Stimulated activated CD4-positive, alpha-beta T cell treated with anti-CD3 and anti-CD28 coated beads, Interleukin-1b, Interleukin-23, amount 100 ng/mL, for 24 hours (primary cell): ENCODE measurements at places on chromosomes 5 and 9.

GRCh38 chr5:41856644-41857491 is 13.4 kb downstream of the OXCT1 start:
- DNase-seq: no peak

GRCh38 chr9:89745601-89746376 is 141.0 kb downstream of the GADD45G start:
- no peak for DNase-seq

DNA sequence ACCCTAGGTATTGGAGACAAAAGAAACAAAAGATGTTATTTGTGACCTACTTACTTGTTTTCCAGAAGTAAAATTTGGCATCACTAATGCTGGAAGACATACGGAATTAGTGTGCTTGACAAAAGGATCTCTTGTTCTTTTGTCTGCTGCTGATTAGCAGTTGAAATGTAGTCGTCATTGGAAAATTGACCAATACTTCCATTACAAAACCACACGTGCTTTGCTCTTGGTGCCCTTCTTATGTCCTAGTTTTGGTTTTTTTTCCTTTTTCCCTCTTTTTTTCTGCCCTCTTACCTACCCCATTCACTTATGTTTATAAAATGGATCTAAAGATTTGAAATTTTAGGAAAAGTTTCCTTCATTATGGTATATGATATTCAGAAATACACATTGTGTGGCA is 197.4 kb downstream of the FER start:
- DNase-seq: no peak

DNA sequence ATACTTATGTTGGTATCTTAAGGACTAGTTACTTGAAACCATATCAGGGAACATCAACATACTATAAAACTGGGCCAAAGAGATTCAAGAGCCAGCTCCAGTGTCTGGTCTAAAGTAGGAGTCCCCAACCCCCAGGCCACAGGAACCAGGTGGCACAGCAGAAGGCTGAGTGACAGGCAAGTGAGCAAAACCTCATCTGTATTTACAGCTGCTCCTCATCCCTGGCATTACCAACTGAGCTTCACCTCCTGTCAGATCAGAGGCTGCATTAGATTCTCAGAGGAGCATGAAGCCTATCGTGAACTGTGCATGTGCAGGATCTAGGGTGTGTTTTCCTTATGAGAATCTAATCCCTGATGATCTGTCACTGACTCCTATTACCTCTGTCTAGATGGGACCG is 581.6 kb upstream of the CDH9 start:
- no peak for DNase-seq

DNA sequence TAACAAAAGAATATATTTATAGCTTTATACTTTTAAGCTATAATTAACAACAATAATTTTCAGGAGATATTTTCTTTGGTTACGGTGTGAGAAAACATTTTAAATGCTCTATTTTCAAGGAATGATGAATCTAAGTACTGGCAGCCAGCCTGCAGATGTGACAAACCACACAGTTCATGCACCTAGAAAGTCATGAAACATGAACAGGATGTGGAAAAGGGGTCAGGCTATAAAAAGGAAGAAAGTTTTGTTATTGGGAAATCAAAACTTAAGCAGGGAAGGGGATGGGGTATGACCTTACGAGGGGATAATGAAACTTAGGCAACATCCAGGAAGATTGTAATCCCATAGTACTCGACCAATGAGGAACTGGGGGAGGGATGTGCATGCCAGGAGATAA is 508.7 kb upstream of the GRAMD2B start:
- no peak for DNase-seq

DNA sequence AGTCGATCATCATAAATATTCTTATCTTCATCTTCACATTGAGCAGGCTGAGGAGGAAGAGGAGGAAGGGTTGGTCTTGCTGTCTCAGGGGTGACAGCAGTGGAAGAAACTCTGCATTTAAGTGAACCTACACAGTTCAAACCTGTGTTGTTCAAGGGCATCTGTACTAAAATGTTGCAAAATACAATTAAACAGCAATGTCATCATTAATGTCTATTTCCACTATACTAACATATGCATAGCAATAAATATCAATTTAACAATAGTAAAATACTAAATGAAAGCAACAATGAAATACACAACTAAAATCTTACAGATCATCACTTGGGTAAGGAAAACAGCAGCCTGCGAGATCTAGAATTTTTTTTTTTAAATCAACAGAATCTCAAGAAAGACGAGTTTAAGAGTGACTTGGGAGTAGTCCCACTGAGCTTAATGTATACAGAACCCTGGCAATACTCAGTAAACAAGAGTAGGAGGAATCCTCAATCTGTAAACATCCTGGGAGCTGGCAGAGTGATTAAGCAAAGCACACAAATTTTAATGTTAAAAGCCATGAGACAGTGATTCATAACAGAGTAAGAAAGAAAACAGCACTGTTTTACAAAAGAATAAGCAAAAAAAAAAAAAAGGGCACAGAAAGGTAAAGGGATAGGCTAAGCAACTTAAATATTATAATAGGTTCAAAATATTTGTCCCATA is 10.0 kb downstream of the HOMER1 start:
- DNase-seq: no peak

DNA sequence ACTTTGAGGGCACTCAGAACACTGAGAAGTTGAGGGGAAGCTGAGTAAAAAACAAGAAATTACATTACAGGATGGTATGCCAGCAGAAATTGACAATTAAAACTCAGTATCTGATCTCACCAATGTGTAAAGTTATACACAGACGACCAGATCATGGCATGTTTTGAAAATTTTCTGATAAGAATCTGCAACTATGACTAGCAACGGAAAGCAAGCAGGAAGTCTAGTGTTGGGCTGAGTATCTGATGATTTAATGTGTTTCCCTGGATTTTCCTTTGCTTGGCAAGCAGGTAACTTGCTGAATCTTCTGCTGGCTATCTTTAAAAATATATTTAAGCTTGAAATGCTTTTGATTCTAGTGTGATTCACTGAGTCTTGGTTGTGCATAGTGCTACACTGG is 5.2 kb upstream of the GCNT4 start:
- no peak for DNase-seq

DNA sequence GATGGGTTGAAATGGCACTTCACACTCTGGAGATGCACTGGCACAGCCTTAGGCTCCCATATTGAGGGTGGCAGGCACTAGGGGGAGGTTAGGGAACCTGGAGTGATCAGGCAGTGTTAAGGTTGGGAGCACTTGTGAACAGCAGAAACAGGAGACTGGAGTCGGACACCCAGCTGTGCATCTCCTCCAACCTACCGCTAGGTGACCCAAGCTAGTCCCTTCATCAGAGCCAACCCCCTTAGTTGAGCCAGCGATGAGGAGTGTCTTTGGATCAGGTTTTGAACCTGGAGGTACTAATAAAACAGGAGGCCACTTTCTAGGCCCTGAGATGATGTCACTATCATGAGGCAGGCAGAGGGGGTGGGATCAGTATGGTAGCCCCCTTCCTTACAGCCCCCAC is 1.7 kb downstream of the ACTL7B start:
- DNase-seq: no peak

GRCh38 chr5:60507687-60508086 is 192.3 kb downstream of the DEPDC1B start:
- DNase-seq: no peak

DNA sequence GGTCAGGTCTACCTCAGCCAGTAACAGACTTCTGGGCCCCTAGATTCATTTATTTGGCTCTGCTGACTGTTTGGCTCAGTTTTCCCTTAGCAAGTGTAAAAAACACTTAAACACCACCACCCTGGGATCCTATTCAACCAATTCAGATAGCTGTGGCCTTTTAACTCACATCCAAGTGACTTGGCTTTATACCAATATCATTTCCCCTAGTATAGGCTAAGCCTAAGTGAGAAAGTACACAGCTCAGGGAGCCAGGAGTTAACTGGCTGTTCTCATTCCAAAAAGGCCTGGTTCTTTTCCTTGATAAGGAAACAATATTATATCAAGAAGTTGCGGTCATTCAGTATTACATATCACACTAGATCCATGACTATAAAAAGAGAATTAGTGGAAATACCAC is 163.5 kb downstream of the ARL15 start:
- no peak for DNase-seq

GRCh38 chr9:34573599-34574325 is 15.8 kb downstream of the CNTFR start:
- no peak for DNase-seq

DNA sequence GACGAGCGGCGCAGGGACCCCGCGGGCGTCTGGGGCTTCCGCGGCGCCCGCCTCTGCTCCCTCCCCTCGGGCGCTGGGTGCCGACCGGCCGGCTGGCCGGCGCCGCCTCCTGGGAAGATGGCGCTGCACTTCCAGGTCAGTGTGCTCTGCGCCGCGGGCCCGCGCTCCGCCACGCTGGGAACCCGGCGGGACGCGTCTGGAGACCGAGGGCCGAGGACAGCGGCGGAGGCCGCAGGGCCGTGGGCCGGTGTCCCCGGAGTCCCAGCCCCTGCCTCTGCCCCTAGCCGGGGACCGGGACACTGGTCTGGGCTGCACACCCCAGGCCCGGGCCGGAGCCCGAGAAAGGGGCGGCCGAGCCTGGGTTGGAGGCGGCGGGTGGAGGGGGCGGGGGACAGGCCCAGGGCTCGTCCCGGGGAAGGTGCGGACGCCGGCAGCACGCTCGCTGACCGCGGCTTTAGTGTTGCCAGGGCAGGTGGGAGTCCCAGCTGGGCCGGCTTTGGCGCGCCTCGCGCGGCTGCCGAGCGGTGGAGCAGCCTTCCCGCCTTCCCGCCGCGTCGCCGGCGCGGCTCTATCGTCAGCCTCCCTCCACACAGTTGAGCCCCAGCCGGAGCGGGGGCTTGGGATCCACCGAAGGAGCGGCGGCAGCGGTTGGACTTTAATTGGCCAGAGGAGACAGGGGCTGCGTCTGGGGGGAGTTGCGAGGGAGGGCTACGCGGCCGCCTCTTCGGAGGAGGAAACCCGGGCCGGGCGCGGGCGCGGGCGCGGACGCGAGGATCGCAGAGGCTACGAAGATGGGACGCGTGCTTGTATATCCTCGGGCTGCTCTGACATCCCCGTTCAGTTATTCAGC is at the start of gene RANBP17:
Gene RANBP17 (plus strand): TSS at position 102 of the 850 bp plus-strand sequence.
- no peak for DNase-seq

DNA sequence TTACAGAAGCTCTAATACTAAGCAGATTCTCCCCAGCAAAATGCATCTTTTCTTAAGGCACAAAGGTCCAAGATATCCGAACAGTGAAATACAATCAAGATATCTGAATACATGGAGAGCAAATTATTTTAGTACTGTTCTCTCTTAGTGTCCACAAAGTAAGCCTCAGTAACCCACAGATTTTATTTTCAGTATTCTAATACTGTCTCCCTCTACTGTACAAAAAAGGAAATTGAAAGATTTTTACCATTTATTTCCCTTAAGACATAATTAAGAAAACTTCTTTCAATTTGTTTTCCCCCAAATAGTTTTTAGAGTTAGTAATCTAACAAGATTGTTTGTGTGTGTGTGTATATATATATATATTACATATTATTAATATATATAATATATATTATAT is 24.7 kb upstream of the NOL6 start:
- DNase-seq: no peak

GRCh38 chr5:101977729-101978345 is 318.2 kb downstream of the SLCO4C1 start:
- no peak for DNase-seq

DNA sequence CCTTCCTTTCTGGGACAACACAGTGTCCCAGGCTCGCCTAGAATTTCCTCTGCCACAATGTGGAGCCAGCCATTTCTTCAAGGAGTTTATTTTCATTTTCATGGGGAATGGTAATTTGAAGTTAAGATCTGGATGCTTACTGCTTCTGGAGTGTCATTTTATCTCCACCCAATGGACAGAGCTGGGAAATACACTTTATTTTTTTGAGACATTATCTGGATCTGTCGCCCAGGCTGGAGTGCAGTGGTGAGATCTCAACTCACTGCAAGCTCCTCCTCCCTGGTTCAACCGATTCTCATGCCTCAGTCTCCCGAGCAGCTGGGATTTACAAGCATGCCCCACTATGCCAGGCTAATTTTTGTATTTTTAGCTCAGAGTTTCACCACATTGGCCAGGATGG is 12.7 kb upstream of the THG1L start:
- DNase-seq: no peak

GRCh38 chr9:135874859-135875258 is 32.5 kb downstream of the CAMSAP1 start:
- no peak for DNase-seq
